Neural progenitor cell (in vitro differentiated cells): ENCODE measurements at places on chromosomes 5 and 9.

DNA sequence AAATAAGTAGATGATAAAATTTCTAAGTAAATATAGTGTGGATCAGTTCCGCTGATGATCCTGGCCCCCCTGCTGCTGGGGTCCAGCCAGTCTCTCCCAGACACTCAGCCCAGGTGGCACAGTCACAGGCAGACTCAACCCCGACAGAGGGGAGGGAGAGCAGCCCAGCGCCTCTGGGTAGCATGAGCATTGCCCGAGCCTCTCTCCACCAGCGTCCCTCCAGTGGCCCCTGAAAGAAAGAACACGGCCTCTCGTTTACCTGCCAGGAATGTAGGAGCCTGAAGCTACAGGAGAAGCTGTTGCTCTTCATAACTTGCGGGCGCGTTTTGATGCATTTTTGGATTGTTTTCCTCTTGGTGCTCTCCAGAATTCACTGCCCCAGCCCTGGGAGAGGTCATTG is 68.8 kb upstream of the ICE1 start:
- no peak for DNase-seq

- DNase-seq, result no peak
Observed at GRCh38 chr5:87170799-87171198, 96.9 kb upstream of the RASA1 start.

DNA sequence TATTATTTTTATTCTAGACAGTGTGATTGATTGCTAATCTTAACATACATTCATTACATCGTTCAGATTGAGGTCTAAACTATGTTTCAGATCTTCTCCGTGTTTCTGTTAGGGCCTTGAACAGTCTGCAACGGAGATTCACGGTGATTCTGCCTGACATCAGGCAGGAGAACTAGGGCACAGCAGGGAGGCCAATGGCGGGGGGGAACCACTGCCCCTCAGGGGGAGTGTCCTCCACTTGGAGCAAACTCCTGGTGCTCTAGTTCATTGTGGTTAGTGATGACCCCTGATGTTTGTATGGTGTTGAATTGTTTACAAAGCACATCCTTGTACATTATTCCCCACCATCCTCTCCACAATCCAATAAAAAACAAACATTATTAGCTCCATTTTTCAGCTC is 173.5 kb downstream of the ZNF608 start:
- DNase-seq, result no peak

DNA sequence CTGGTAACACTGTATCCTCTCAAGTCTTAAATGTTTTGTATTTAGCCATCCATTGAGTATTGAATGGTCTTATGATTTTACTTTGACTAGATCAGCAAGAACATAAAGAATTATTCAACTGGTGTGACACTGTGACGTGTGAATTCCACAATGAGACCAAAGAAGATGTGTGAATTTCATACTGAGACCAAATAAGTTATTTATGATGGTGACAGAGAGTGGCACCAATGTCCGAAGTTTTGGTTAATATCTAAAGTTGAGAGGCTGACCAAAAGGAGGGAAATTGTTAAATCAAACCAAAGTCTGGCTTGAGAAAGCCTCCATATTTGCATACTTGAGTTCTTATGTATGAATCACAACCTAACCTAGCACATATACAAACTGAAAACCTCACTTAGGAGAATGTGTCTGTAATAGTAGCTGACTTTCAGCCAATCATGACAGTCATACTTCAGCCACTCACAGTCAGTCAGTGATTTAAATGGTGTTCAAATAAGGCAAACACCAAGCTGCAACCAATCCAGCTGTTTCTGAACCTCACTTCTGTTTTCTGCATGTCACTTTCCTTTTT is 31.5 kb upstream of the FAM170A start:
- DNase-seq, result no peak
